Small intestine (tissue), 16 donors: ENCODE measurements at places on chromosomes 7 and 10. TPM values are rescaled to one million over a fixed set of nuclear protein-coding genes. Genes with fewer than 3 reads are reported as not detected.

DNA sequence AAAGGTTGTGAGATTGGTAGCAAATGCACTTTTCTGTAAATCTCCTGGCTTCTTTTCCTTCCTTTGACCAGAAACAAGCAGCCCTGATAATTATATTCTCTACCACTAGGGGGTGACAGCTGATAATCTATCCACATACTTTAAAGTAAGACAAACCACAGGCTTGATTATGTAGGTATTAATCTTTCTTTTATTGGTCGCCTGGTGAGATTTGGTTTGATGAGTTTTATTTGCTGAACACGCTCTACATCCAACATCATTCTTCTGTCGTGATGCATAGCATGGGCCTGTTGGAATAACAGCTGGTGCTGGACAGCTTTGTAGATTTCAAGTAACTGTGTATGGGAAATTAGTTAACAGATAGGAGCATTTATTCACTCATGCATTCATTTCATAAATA lies 63.5 kb downstream of the ZNF365 start:
- H3K27me3 ChIP-seq = no peaks in the 10 kb centered on the region
- no peaks in the 10 kb centered on the region for H3K36me3 ChIP-seq
- H3K27ac ChIP-seq = no peak overlapping the region
- H3K4me1 ChIP-seq = no peaks in the 10 kb centered on the region
- peak; percentile 55 for DNase-seq

DNA sequence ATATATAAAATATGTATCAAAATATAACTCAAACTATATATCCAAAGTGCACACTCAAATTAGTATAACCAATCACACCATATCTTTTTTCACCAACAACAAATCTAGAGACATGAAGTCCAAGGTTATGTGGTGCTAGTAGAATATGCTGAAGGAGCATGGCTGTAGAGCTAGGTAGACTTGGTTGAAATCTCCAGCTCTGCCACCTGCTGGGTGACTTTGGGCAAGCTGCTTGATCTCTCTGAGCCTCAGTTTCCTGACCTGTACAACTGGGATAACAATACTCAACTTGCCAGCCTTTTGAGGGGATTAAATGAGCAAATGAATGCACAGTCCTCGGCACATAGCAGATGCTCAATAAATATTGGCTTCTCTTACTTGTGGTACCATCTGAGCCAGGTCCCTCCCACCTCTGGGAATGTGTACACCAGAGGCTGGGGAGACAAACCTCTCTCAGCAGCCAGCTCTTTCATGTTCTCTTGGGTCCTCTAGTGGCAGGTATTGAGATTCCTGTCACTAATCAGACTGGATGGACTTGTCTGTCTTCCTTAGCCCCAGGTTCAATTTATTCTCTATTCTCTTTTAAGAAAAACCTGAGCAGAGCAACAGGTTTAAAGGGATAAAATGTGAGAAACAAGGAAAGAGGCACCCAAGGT lies 94.3 kb upstream of the PDE1C start:
- H3K27me3 ChIP-seq = no peaks in the 10 kb centered on the region
- H3K36me3 ChIP-seq = no peaks in the 10 kb centered on the region
- H3K4me1 ChIP-seq = no peaks in the 10 kb centered on the region

Gene AKAP9
- polyA plus RNA-seq = 22.1 TPM

DNA sequence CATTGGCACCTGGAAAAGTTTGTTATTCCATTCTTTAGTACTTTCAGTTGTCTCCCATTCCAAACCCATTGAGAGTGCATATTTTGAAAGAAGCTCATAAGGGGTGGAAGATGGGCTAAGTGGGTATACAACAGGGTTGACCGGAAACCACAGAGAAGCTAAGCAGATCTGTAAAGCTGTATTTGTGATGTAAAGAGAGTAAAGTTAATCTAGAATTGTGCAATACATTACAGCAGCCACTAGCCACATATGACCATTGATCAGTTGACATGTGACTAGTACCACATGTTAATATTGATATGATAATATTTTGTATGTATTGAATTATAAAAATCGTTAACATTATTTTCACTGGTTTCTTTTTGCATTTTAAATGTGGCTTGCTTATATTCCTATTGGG lies 4.9 kb upstream of the PNLIP start:
- no peaks in the 10 kb centered on the region for H3K36me3 ChIP-seq
- H3K27me3 ChIP-seq = no peaks in the 10 kb centered on the region
- no peak overlapping the region for H3K4me3 ChIP-seq
- DNase-seq = peak; percentile 10

- no peak overlapping the region for H3K4me3 ChIP-seq
- no peaks in the 10 kb centered on the region for H3K27me3 ChIP-seq
- H3K36me3 ChIP-seq = no peaks in the 10 kb centered on the region
- H3K4me1 ChIP-seq = no peaks in the 10 kb centered on the region
- DNase-seq = no peak
- H3K27ac ChIP-seq = no peak overlapping the region
Measured at GRCh38 chr7:17772581-17773288, 167.6 kb downstream of the SNX13 start.

GRCh38 chr7:36677769-36678437 lies 46.4 kb downstream of the AOAH start:
- no peak overlapping the region for H3K4me3 ChIP-seq
- no peaks in the 10 kb centered on the region for H3K36me3 ChIP-seq
- DNase-seq = peak; percentile 15
- H3K4me1 ChIP-seq = no peaks in the 10 kb centered on the region
- H3K27me3 ChIP-seq = no peaks in the 10 kb centered on the region

Gene PAX2
- polyA plus RNA-seq = not detected

Gene CRPPA
- 2.3 TPM for polyA plus RNA-seq

Gene SLC18A3
- not detected for polyA plus RNA-seq

- peaks cover 3% of the 10 kb centered on the region for H3K36me3 ChIP-seq
- H3K27ac ChIP-seq = no peak overlapping the region
- H3K4me1 ChIP-seq = no peaks in the 10 kb centered on the region
- peak; percentile 31 for DNase-seq
- H3K4me3 ChIP-seq = no peak overlapping the region
- H3K27me3 ChIP-seq = no peaks in the 10 kb centered on the region
Measured at GRCh38 chr10:103067484-103067883, 125.6 kb downstream of the NT5C2 start.

- no peak overlapping the region for H3K4me3 ChIP-seq
- H3K4me1 ChIP-seq = no peaks in the 10 kb centered on the region
- H3K27me3 ChIP-seq = no peaks in the 10 kb centered on the region
Measured at GRCh38 chr10:61663466-61663865, 737 bp downstream of the CABCOCO1 start.

Gene CTAGE15
- 0.33 TPM for polyA plus RNA-seq

DNA sequence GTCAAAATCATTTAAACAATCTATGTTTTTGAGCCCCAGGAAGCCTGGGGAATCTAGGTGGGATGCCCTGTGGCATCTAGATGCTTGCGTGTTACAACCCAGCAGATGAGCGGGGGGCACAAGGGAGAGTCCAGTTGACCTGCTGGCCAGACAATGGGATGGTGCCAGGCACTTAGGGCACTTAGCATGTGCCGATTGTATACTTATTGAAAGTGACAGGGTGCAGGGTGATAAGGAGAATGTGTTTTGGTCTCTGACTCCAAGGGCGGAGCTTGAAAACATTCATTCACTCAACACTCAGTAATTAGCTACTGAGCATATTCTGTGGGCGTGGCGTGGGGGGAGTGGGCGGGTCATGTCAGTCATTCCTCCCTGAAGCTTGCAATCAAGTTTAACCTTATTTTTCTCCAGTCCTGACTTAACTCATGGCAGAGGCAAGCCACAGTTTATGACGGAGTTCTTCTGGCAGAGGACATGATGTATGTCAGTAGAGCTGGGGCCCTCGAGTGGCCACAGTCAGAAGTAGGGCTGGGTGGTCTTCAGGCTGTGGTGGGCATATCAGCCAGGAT lies 115.1 kb downstream of the PRKCQ start:
- no peak overlapping the region for H3K27ac ChIP-seq
- no peak overlapping the region for H3K4me3 ChIP-seq
- DNase-seq = peak; percentile 13
- H3K4me1 ChIP-seq = peaks cover 9% of the 10 kb centered on the region

Gene OPN1SW
- polyA plus RNA-seq = not detected

DNA sequence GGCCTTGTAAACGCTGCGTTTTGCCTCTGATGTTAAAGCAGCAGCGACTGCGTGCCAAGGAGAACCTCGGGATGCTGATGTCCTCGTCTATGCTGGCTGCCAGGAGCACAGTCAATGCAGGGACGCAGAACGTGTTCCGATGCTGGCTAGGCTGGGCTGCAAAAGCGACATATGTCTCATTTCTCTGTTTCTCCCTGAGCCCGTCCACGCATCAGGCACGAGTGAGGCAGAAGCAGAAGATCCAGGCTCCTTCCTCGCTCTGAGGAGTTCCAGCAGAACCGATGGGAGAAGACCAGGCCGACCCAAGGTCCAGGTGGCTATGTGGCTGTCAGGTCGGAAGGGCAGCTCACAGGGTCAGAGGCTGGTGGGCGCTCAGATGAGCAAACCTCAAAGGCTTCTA lies 3.7 kb upstream of the FOXL3 start:
- DNase-seq = no peak
- no peak overlapping the region for H3K4me3 ChIP-seq
- H3K4me1 ChIP-seq = peaks cover 42% of the 10 kb centered on the region
- H3K27ac ChIP-seq = no peak overlapping the region

DNA sequence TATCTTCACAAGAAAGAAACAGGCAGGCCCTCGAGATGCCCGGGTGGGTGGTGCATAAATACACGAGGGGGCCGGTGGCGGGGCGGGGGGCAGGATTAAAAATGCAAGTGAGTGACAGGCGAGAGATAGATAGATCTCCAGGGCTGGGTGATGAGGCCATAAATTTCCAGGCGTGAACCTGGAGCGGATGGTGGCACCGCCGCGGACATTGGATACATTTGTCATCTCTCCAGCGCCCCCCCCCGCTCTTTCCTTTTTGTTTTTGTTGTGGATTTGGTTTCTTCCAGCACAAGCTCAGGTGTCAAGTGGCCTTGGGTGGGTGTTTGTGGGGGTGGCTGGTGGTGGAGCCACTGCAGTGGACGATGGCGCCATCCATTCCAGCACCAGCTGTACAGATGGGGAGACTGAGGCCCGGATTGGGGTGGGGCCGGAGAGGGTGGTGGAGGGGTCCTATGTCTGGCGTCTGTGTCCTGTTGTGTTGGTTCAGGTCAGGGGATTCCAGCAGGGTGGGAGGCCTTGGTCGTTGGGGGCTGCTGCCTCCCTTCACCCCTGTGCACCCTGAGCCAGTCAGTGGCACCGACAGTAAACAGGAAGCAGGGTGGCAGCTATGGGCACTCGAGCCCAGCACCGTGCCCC lies 2.9 kb downstream of the ELFN1 start:
- H3K4me1 ChIP-seq = no peaks in the 10 kb centered on the region
- no peak for DNase-seq
- H3K36me3 ChIP-seq = no peaks in the 10 kb centered on the region
- H3K4me3 ChIP-seq = no peak overlapping the region
- H3K27me3 ChIP-seq = peaks cover 26% of the 10 kb centered on the region

Gene NUTM2A
- 1.2 TPM for polyA plus RNA-seq

DNA sequence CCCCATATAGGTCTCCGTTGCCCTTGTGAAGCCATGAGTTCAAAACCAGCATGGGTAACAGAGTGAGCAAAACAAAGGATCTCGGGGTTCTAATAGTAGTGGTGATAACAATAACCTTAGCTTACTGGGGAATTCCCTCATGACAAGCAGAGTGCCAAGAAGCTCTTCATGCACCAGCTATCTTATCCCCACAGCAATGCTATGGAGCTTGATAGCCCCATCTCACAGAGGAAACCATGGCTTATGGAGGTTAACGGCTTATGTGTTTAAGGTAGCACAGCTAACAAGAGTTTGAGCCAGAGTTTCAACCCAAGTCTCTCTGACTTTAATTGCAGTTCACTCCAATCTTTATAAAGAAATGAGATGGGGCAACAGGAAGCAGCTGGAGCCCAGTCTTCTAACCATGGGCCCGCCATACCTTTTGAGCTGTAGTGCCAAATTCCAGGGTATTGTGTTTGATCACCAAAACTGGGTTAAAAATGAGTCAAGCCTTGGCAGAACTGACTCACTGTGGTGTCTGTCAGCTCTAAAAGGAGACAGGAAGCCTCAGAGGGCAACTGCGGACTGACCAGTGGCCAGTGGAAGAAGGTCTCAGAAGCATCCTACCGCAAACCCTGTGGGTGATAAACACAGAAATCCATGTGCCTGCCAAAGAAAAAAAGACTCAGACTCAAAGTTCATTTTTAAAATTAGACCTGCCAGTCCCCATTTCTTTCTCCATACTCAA lies 16.5 kb upstream of the PLAU start:
- no peak for DNase-seq
- H3K27me3 ChIP-seq = no peaks in the 10 kb centered on the region
- no peak overlapping the region for H3K4me3 ChIP-seq
- no peaks in the 10 kb centered on the region for H3K36me3 ChIP-seq
- no peak overlapping the region for H3K27ac ChIP-seq
- H3K4me1 ChIP-seq = peaks cover 2% of the 10 kb centered on the region

DNA sequence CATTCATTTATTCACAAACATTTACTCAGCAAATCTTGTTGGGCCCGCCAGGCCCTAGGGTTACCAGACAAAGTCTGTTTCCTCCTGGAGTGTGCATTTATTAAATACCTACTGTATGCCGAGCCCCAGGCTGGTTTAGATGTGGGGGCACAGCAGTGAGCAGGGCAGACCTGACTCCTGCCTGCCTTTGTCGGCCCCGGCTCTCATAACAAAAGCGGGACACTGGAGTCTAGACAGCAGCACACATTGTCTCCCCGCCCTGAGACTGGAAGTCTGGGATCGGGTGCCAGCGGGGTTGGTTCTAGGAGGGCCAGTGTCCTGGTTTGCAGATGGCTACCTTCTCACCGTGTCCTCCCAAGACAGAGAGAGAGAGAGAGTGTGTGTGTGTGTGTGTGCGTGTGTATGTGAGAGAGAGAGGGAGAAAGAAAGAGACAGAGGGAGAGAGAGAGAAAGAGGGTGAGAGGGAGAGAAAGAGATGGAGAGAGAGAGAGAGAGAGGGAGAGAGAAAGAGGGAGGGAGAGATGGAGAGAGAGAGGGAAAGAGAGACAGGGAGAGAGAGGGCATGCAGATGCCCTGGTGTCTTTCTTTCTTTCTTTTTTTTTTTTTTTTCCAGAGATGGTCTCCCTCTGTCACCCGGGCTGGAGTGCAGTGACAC lies 25.9 kb downstream of the ELFN1 start:
- no peaks in the 10 kb centered on the region for H3K36me3 ChIP-seq
- H3K4me1 ChIP-seq = no peaks in the 10 kb centered on the region
- DNase-seq = no peak
- H3K27ac ChIP-seq = no peak overlapping the region
- H3K4me3 ChIP-seq = no peak overlapping the region
